Activated naive CD8-positive, alpha-beta T cell treated with anti-CD3 and anti-CD28 coated beads, Interleukin-2, amount 10 ng/mL, durations not matched to agents 7 days and 5 days (primary cell): ENCODE measurements at places on chromosomes 4 and X. TPM values are rescaled to one million over a fixed set of nuclear protein-coding genes. Genes with fewer than 3 reads are reported as not detected.
A peak's percentile ranks its signal among the peaks of the same experiment; 100 is the strongest.

GRCh38 chr4:181662383-181662782, 580.8 kb upstream of the TENM3 start:
- no peaks in the 10 kb centered on the region for H3K36me3 ChIP-seq
- H3K4me1 ChIP-seq: no peaks in the 10 kb centered on the region
- no peak for DNase-seq

DNA sequence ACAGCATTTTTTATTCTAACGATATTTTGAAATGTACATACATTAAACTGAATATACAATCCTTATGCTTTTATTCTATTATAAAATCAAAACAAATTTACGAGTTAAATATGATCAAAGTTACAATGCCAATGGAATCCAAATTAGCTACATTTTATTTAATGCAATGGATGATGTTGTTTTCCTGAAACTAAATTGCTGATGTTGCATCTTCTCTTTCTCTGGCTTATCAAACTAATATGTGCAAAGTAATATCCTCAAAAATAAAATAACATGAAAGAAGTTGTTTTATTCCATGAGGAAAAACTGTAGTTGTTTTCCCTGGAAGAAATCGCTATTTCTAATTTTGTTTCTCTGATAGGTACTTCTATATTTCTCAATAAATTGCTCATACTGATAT, 106.8 kb downstream of the ASB9 start:
- H3K4me1 ChIP-seq: peaks cover 26% of the 10 kb centered on the region
- peaks cover 10% of the 10 kb centered on the region for H3K36me3 ChIP-seq
- H3K4me3 ChIP-seq: no peak overlapping the region

DNA sequence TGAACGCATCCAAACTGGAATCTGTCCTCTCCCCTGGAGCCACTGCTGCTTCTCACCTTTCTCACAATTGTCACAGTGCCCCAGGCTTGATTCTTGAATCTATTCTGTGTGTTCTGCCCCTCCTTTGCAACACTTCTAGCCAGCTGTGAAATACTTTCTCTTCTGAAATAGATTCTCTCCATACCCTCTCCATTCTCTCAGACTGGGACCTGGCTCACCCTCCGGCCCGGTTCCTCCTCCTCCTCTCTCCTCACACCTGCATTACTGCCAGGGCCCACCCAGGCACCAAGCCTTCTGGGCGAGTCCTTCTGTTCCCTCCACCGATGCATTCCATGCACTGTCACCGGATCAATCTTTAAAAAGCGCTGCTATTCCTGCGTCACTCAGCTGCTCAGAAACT, 336.1 kb downstream of the UNC5C start:
- H3K4me1 ChIP-seq: no peaks in the 10 kb centered on the region
- no peak overlapping the region for H3K27ac ChIP-seq
- no peak for DNase-seq
- no peak overlapping the region for H3K4me3 ChIP-seq

Gene RP2
- 11.1 TPM for total RNA-seq

Gene PAGE1
- total RNA-seq: not detected

DNA sequence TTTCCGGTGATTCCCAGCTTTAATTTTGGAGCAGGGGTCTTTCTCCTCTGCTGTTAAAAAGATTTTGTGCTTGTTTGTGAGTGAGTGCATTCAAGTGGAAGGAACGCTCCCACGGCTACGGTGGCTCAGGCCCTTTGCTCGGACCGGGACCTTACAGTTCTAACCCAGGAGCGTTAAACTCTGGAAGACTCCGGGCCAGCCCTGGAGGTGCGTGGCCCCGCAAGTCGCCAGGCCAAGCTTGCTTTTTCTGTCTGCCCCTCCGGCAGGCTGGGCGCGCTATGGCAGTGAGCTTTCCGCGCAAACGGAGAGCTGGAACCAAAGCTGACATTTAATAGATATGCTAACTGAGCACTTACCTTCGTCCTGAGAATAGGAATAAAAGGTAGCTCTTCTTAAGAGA, 18.3 kb upstream of the PITX2 start:
- peaks cover 2% of the 10 kb centered on the region for H3K4me1 ChIP-seq
- H3K27me3 ChIP-seq: peaks cover 75% of the 10 kb centered on the region
- no peak for DNase-seq
- H3K4me3 ChIP-seq: no peak overlapping the region
- H3K36me3 ChIP-seq: peaks cover 5% of the 10 kb centered on the region

GRCh38 chr4:83276299-83277040, 8.1 kb downstream of the COQ2 start:
- DNase-seq: no peak
- peaks cover 25% of the 10 kb centered on the region for H3K4me1 ChIP-seq
- peaks cover 25% of the 10 kb centered on the region for H3K36me3 ChIP-seq
- H3K27ac ChIP-seq: no peak overlapping the region

DNA sequence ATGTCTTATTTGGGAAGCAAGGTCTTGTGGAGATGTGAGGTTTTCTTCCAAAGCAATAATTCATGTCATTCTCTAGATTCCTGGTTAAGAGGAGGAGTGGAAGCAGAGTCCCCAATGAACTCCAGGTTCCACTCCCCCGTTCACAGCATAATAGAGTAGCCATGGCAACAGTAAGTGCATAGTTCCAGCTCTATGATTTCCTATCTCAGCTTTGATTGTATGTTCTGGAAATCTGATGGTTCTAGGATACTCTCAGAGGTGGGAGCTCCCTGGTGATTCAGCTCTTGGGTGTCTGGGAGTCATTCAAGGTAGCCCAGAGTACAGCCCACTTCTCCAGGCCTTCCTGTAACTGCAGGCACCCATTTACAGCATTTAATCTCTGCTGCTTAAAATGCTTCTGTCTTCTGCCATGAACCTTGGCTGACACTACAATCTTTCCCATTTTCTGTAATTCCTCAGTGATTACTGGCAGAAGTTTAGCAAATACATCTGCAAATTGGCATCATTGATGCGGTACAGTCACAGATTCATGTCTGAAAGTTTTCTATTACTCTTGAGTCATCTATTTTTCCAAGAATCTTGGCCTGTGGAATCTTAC, 242.0 kb downstream of the MAPK10 start:
- H3K36me3 ChIP-seq: no peaks in the 10 kb centered on the region
- no peaks in the 10 kb centered on the region for H3K4me1 ChIP-seq
- H3K27me3 ChIP-seq: peaks cover 1% of the 10 kb centered on the region
- H3K27ac ChIP-seq: no peak overlapping the region

DNA sequence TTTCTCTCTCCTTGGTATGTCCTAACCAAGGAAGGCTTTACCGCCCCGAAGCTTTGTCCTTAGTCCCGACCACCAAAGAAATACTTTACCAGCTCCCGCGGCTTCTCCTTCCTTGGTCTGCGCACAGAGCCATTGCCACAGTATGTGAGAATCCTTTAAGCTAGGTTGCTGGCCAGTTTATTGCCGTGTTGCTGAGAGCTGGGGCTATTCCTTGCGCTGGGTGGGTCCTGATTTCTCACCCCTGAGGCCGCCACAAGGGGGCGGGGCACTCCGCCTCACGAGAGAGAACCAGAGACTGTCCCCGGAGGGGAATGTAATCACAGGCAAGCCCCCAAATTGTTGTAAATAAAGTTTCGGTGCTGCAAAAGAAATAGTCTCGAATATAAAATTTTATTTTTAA, 331.0 kb upstream of the PCDH10 start:
- no peaks in the 10 kb centered on the region for H3K4me1 ChIP-seq
- no peaks in the 10 kb centered on the region for H3K27me3 ChIP-seq
- no peak for DNase-seq

DNA sequence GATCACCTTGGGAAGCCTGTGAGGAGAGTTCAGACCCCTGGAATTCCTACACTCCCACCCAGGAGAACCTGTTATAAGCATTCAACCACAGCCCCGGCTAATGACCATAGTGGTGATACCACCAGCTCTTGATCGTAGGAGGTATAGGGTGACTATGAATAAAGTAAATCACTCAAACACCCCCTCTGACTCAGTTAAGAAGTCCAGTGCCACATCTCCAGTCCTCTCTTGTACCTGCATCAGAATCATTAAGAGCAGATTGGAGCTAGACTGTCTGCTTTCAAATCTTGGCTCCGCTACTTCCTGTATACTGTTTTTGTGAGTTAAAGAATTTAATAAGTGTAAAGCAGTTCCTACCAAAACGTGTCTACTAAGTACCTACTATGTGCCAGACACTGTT, 565.1 kb upstream of the DIPK2B start:
- no peak overlapping the region for H3K27ac ChIP-seq
- no peak for DNase-seq
- H3K4me1 ChIP-seq: peaks cover 32% of the 10 kb centered on the region
- H3K36me3 ChIP-seq: peaks cover 18% of the 10 kb centered on the region
- peak overlapping the region; percentile 61 for H3K4me3 ChIP-seq
- H3K27me3 ChIP-seq: no peaks in the 10 kb centered on the region

- no peaks in the 10 kb centered on the region for H3K27me3 ChIP-seq
- no peak overlapping the region for H3K27ac ChIP-seq
- no peak for DNase-seq
- no peak overlapping the region for H3K4me3 ChIP-seq
- peaks cover 4% of the 10 kb centered on the region for H3K36me3 ChIP-seq
Measured at GRCh38 chr4:74252933-74253332, 55.3 kb upstream of the EPGN start.
